ENCODE measurements at places on chromosomes 3 and 15. TPM values are rescaled to one million over a fixed set of nuclear protein-coding genes. Genes with fewer than 3 reads are reported as not detected.

DNA sequence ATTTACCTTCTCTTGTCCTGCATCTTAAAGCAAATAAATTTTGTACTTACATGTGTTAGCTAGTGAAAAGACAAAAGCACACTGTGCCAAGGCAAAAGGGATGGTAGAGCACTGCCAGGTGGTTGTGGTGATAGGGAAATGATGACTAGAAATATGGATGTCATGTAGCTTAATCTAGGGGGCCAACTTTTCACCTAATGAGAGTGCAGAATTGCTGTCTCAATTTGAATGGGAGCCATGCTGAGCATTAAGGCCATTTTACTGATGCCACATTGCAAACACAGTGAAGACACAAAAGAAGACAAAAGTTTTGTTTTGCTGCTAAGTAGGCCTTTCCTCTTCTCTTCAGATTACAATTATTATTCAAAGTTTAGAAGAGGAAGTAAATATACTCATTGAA, 274.7 kb downstream of the PDCD6IP start:
- DNase-seq: no peak

DNA sequence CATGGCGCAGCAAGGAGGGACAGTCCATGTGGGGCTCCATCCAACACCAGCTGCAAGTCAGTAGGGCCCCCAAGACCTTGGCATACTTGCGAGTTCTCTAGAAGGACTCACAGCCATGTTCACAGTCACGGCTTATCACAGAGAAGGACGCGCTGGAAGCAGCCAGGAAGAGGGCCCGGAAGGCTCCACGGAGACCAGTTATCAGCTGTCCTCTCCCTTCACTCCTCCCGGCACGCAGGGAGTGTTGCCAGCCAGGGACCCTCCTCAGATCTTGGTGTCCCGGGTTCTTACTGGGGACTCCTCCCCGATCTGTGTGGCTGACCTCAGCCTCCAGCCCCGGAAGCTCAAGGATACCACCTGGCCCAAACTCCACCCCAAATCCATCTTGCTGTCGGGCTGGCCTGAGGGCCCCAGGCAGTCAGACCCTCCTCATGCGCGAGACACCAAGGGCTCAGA, 68.0 kb downstream of the SLTM start:
- no peak for DNase-seq

- no peak for DNase-seq
Measured at GRCh38 chr3:154540950-154541604, 111.1 kb upstream of the GPR149 start.

DNA sequence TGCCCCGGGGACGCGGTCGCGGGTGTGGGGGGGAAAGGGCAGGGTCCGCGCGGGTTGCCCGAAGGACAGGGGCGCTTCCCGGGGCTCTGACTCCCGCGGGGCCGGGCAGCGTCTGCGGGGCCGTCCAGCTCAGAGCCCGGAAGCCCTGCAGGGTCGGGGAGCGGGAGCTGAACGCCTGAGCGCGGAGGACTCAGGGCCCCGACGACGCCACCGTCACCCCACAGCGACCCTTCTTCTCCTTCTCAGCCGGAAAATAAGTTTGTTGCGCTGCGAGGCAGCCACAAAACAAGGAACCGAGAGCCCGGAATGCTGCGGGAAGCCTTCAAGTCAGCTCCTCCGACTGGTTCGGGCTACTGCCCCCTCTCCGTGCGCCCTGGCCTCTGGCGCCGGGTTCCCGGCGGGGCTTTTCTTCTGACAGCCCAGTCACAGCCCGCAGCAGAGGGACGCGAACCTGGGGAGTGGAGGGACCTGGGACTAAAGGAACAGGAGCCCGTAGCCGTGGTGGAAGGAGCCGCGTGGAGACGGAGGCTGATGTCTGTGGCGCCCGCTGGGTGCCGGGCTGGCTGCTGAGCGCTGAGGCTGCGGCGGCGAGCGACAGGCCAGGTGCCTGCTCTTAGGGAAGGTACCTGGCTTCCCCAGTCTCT, 484 bp downstream of the CNTN4 start:
- DNase-seq: no peak

GRCh38 chr3:106183762-106184391, 315.1 kb upstream of the CBLB start:
- no peak for DNase-seq

GRCh38 chr3:114804099-114804498, 343.0 kb downstream of the ZBTB20 start:
- no peak for DNase-seq

CACNA2D2 gene
- total RNA-seq: 1.1 TPM

GOLGA6A gene
- not detected for total RNA-seq

IGSF11 gene
- 0.23 TPM for total RNA-seq
